ENCODE measurements at places on chromosomes 7 and 10. TPM values are rescaled to one million over a fixed set of nuclear protein-coding genes. Genes with fewer than 3 reads are reported as not detected.

DNA sequence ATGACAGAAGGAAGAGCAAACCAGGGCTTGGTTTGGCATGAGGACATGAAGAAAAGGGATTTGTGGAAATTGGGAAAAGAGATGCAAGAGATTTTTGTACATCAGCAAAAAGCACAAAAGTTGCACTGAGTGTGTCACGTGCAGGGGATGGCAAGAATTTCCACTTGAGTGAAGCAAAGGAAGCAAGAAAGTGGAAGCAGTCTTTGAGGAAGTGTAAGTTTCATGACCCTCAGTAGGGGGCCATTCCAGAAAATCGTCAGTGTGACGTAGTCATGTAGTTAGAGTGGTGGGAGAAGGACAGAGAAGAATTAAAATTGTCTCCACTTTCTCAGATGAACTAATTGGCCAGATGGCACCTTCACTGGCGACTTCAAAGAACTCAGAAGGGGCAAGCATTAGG, 123.3 kb upstream of the FZD1 start:
- H3K27ac ChIP-seq, result no peak overlapping the region
- DNase-seq, result no peak
- H3K4me3 ChIP-seq, result no peak overlapping the region

DNA sequence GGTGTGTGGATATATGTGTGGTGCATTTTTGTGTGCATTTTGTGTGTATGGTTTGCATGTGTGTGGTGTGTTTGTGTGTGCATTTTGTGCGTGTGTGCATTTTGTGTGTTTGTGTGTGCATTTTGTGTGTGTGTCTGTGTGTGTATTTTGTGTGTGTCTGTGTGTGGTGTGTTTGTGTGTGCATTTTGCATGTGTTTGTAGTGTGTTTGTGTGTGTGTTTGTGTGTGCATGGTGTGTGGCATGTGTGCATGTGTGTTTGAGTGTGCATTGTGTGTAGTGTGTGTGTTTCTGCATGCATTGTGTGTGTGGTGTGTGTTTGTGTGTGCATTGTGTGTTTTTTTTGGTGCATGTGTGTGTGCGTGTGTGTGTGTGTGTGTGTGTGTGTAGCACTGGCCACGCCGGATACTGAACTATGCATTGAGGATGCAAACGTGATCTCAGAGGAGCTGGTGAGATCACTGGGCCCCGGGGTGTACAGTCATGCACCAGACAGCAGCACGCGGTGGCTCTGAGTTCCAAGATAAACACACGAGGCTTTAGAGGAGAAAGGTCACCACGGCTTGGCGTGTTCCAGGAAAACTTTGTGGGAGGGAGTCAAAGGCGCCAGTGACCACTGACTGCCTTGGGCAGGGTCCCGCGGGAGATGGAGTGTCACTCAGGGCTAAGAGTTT, 106.6 kb upstream of the SHH start:
- no peaks in the 10 kb centered on the region for H3K4me1 ChIP-seq
- H3K27me3 ChIP-seq, result peaks cover 22% of the 10 kb centered on the region
- H3K27ac ChIP-seq, result no peak overlapping the region

DNA sequence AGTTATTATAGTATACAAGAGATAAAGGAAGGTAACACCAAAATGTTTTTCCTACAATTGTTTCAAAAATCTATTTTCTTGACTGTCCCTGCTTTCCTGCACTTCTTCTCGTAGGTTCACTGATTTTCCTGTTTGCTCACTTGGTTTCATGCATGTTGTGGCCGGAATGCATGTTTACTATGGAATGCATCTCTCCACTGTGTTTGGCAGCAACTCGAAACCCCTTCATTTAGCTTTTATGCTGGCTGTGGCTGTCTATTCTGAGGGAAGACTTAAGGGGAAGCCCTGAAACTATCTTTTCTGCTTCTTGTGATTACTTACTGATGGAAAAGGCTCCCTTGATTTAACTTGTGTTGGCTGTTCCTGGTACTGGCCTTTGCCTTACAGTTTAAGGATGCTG, 120.3 kb downstream of the NRG3 start:
- no peak overlapping the region for H3K27ac ChIP-seq
- no peak for DNase-seq
- no peak overlapping the region for H3K4me3 ChIP-seq

DNA sequence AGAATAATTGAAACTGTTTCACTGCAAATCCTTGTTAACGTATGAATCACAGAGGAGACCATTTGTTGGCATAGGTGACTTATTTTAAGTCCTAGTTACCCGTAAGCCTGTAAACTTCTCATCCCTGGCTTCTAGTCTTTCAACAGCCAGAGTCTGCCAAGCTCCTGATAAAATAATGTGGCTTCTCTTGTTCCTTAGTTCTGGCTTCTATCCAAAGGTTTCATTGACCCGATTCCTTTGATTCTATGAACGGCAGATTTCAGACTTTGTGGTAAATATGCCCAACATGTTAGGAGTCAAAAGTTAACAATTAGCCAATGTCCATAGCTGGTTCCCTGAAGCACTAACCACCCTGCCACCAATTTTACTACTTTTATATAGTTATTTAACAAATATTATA, 23.3 kb downstream of the DNAH11 start:
- H3K4me1 ChIP-seq, result no peaks in the 10 kb centered on the region
- H3K27ac ChIP-seq, result no peak overlapping the region
- no peaks in the 10 kb centered on the region for H3K27me3 ChIP-seq
- H3K4me3 ChIP-seq, result no peak overlapping the region
- DNase-seq, result no peak

DNA sequence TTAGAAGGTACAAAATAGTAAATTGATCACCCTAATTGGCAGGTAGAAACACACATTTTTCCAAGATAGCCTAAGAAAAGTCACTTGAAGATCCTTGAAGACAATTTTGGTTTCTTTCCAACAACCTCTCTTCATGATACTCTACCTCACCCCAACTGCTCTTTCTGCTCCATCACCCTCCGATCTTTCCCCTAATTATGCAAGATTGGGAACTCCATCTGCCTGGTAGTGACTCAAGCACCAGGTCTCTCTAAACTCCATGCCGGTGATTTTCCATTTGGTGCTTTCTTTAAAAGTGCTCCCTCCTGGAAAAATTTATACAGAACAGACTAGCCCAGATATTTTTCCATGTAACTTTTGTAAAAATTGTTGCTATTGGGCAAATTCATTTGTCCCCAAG, 1.1 kb upstream of the AKR1B1 start:
- no peak for DNase-seq
- H3K27ac ChIP-seq, result no peak overlapping the region
- no peaks in the 10 kb centered on the region for H3K27me3 ChIP-seq
- peaks cover 8% of the 10 kb centered on the region for H3K36me3 ChIP-seq
- H3K4me1 ChIP-seq, result peaks cover 20% of the 10 kb centered on the region

GRCh38 chr10:81876253-81877077, 1.5 kb downstream of the NRG3 start:
- DNase-seq, result no peak
- H3K27ac ChIP-seq, result no peak overlapping the region
- H3K36me3 ChIP-seq, result no peaks in the 10 kb centered on the region

The CALN1 gene
- total RNA-seq, result not detected

DNA sequence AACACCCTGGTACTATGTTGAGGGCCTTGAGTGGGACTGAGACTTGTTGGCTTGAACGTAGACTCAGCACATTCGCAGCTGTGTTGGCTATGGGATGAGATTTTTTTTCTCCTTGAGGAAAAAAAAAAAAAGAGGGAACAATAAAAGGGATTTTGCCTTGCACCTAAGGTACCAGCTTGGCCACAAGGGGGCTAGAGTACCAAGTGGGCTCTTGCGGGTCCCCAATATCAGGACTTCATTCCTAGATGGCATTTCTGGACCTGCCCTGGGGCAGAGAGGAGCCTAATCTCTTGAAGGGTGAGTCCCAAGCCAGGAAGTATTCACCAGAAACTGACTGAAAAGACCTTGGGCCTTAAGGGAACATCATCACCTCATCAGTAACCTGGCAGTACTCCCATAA, 1083.6 kb upstream of the PHF14 start:
- no peak overlapping the region for H3K4me3 ChIP-seq
- DNase-seq, result peak; percentile 31

- peak; percentile 52 for DNase-seq
- H3K36me3 ChIP-seq, result no peaks in the 10 kb centered on the region
- no peaks in the 10 kb centered on the region for H3K4me1 ChIP-seq
Observed at GRCh38 chr7:27185013-27185853, at the start of gene HOXA11. Gene HOXA11 (minus strand): TSS chr7:27185232. CDS start chr7:27185144, 88 bp downstream.

DNA sequence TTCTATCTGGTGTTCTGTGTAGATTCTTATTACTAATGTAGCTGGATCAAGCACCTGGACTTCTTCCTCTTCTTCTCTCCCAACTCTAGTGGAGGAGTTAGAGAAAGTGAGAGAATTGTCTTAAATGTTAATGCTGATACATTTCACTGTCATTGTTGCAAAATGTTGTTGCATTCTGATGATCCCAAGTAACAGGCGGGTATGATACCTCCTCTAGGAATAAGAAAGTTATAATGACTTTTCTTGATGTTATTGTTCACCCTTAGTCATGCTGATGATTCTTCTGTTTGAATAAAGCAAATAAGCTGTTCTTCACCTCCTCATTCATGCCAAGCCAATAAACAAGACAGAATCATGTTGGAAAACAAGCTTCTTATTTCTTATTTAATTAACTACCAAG, 9.1 kb downstream of the CHRM2 start:
- H3K36me3 ChIP-seq, result no peaks in the 10 kb centered on the region
- H3K27ac ChIP-seq, result no peak overlapping the region
- DNase-seq, result no peak
- no peaks in the 10 kb centered on the region for H3K4me1 ChIP-seq
- no peak overlapping the region for H3K4me3 ChIP-seq
- no peaks in the 10 kb centered on the region for H3K27me3 ChIP-seq

The PTPRZ1 gene
- under 0.01 TPM for total RNA-seq

DNA sequence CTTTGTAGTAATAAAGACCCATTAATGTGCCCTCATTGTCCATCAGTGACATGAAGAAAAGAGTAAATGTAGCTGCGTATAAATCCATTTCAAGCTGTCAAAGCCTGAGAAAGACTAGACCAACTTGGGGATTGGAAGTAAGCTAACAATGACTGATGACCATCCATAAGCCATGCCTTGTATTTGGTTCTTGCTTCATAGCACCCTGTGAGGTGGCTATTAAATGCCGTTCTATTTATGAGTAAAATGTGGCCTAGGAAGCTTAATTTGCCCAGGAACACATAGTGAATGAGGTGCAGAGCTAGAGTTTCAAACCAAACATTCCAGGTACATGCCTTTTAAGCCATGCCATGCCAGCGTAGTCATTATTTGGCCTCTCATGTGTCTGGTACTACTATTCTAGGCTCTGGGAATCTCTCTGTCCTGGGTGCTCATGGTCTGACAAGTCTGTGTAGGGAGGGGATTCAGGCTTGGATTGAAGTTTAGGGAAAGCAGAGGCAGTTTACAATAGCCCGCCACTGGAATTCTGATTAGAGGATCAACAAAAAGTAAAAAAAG, 92.1 kb downstream of the ZNF277 start:
- no peak overlapping the region for H3K4me3 ChIP-seq
- peaks cover 4% of the 10 kb centered on the region for H3K4me1 ChIP-seq
- no peak overlapping the region for H3K27ac ChIP-seq

GRCh38 chr7:115533785-115534184, 496.8 kb downstream of the TFEC start:
- no peak overlapping the region for H3K4me3 ChIP-seq
- H3K36me3 ChIP-seq, result no peaks in the 10 kb centered on the region
- no peaks in the 10 kb centered on the region for H3K4me1 ChIP-seq
- H3K27me3 ChIP-seq, result no peaks in the 10 kb centered on the region
- DNase-seq, result no peak

The SGPL1 gene
- 41.4 TPM for total RNA-seq

DNA sequence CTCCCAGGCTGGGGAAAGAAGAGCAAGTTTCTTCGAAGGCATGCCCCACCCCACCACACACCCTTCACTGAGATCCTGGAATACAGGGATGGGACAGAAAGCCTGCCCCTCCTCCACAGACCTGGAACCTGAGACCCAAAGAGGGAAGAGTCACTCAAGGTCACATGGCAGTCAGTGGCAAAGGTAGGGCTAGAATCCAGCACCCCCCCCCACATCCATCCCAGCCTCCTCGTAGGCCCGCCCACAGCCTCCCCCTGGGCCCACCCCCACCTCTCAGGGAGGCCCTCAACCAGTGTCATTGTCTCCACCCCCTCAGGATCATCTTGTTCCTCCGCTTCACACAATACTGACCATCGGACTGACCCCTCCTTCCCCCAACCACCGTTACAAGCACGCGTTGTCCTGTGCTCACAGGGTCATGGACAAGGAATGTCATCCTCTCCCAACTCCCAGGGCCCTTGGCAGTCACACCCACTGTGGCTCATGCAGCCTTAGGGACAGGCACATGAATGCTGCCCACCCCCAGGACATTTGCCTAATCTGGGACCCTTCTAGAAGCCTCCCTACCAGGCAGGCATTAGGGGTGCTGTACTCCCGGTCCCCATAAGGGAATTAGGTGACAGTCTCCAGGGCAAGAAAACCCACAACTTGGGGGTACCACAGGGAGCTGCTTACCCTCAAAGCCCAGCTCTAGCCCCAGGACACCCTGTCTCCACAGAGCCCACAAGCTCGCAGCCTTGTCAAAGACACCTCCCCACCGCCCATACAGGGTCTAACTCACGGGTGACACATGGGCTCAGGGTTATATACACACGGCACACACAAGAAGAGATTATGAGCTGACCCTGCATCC, 1.4 kb downstream of the KCNH2 start:
- no peaks in the 10 kb centered on the region for H3K27me3 ChIP-seq
- H3K27ac ChIP-seq, result no peak overlapping the region
- H3K4me1 ChIP-seq, result peaks cover 34% of the 10 kb centered on the region
- peak overlapping the region; percentile 55 for H3K4me3 ChIP-seq

The OR2A5 gene
- not detected for total RNA-seq

DNA sequence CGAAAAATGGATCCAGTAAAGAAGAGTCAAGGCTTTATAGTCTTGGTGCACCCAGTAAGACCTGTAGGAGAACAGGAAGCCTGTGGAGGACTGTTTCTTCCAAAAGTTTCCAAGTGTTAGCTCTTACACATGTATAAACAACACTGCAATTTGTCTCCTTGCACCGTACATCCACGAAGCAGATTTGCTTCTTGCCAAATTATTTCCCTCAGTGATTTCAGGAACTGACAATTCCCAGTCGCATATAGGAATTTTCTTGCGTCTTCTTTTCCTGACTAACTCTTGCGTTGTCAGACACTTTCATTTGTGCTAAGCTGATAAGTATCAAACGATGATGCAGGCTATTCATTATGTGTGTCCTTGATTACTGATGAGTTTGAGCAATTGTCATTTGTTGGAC, 182.1 kb downstream of the PKD1L1 start:
- no peaks in the 10 kb centered on the region for H3K27me3 ChIP-seq
- no peak overlapping the region for H3K27ac ChIP-seq
- peaks cover 10% of the 10 kb centered on the region for H3K4me1 ChIP-seq
- H3K4me3 ChIP-seq, result no peak overlapping the region
- no peaks in the 10 kb centered on the region for H3K36me3 ChIP-seq

The SLC18A3 gene
- not detected for total RNA-seq

GRCh38 chr10:125017547-125018298, 75.8 kb downstream of the ZRANB1 start:
- H3K27me3 ChIP-seq, result no peaks in the 10 kb centered on the region
- no peak overlapping the region for H3K4me3 ChIP-seq
- no peak overlapping the region for H3K27ac ChIP-seq
- H3K4me1 ChIP-seq, result peaks cover 20% of the 10 kb centered on the region
- H3K36me3 ChIP-seq, result peaks cover 4% of the 10 kb centered on the region
